ENCODE measurements at places on chromosomes 7 and 10.

DNA sequence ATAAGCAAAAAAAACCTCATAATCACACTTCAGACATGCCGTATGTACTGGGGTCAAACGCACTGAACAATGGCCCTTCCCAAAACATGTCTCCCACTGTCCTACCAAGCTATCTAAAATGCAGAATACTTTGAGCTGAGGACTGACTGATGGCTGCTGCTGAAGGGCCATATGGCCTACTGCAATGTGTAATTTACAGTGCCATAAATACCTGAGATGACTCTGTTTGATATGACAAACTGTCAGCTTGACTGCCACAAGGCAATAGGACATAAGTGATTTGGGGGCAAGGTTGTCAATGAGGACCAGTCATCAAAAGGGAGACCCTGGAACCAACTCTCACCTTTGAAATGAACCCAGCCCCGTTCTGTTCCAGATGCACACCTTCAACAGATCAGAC lies 187.4 kb upstream of the FRMD4A start:
- no peak for DNase-seq

DNA sequence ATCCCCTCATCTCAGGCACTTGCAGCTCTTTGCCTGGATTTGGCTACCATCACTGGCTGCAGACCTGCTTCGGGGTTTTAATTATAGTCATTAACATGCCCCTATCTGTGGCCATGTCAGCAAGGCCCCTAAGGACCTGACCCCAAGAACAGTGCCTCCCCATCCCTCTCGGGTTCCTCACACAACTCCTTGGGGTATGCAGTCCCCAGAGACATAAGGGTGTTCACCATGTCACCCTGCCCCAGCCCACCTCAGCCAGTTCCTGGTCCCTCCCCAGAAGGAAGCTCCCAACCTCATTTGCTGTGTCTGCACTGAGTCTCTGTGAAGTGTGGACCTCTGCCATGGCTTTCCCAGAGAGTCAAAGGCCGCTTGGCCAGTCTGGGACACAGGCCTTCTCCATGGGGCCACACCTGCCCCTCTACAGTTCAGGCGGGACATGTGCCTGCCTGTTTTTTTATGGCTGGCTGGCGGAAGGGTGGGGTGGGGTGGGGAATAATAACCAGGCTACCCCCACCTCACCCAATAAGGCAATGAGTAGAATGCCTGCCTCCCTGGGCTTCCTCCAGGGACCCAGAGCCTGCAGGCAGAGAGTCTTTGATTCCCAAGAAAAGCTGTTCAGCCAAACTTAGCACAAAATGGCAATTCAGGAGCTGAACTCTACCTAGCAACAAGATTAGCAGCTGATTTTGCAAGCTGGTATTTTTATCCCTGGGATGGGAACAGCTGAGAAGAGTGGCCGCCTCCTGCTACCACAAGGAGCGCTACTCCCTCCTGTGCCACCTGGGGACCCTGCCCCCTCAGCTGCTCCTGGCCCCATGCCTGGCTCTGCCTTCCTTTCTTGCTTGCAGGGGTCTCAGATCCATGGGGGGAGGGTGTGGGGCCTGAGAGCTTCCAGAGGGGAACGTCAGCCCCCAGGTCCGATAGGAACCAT lies 23.7 kb upstream of the CAMK2B start:
- DNase-seq: no peak

DNA sequence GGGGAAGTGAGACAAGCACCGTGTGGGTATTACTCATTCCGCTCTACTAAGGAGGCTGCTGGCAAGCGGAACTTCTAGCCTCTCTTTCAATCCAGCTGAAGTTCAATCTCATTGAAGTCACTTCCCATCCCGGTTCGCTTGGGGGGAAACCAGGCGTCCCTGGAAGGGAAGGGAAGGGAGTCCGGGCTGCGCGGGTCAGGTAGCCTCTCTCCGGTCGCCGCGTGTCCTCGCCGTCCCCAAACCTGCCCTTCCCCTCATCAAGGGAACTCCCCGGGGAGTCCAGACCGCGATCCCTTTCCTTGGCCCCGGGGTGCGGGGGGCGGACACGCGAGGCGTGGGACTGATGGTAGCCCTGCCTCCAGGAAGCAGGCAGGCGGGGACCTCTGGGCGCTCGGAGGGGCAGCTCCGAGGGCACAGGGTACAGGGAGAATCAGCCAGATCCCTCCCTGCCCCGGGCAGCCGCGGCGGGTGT lies 598 bp upstream of the ZEB1 start:
- DNase-seq: no peak

DNA sequence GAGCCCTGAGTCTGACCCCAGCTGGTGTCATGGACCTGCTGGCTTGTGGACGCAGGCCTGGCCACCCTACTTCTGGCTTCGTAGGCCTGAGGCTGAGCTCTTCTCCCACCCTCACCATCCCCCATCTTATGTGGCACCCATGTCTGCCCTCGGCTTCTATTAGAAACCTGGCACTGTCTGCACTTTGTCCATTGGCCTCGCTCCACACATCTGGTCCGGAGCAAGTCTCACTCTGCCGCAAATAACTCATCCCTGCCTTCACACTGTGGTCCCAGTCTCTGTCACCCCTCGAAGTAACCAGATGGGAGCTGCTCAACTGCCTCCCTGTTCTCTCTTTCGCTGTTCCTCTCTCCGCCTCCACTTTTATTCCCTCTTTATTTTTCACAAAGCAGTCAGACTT lies 78.6 kb downstream of the TRRAP start:
- DNase-seq: no peak

GRCh38 chr10:16779384-16779915 lies 37.8 kb downstream of the RSU1 start:
- no peak for DNase-seq

DNA sequence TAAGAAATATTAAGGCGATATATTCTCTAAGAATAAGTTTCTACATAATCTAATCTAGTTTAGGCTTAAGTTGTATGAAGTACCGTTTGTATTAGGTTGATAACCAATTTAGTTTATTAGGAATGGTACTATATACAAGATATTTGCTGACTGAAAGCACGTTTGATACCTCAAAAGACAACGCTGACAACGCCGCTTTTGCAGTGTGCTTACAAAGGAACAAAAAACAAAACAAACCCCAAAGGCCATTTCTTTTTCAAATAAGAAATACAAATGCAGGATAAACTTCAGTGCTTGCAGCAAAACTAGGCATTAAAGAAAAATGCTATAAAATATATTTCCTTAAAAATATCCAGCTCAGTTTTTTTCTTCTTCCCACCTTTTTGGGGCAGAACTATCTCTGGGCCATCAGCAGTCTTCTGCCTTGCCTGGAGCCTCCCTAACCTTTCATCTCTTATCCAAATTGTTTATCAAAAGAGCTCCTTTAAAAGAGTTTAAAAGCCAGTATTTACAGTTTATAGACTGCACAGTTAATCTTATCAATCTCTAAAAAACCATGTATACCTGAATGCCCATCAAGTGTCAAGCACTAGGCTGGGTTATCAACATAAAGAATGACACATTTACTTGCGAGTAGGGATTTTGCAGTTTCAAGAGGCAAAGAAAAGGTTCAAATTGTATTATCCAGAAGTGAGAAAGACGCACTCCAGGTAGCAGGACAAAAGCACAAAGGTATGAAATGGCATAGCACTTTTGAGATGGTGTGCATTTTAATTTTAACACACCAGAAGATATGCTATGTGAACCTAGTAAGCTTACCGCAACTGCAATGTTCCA lies 4.1 kb upstream of the KMT2E start:
- DNase-seq: no peak

DNA sequence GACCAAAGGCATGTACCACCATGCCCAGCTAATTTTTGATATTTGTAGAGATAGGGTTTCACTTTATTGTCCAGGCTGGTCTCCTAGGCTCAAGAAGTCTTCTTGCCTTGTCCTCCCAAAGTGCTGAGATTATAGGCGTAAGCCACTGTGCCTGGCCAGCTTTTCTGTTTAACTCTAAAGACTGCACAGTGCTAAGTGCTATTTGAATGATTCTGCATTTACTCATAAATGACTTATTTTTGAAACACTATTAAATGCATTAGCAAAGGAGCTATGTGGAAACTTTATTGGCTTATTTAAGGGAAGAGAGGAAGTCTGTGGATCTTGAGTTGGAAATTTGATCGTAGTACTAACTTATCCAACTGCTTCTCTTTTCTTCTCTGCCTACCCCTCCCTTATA lies 89.1 kb downstream of the NT5C2 start:
- DNase-seq: no peak

- DNase-seq: no peak
Observed at GRCh38 chr10:64175271-64175962, 654.2 kb downstream of the REEP3 start.

DNA sequence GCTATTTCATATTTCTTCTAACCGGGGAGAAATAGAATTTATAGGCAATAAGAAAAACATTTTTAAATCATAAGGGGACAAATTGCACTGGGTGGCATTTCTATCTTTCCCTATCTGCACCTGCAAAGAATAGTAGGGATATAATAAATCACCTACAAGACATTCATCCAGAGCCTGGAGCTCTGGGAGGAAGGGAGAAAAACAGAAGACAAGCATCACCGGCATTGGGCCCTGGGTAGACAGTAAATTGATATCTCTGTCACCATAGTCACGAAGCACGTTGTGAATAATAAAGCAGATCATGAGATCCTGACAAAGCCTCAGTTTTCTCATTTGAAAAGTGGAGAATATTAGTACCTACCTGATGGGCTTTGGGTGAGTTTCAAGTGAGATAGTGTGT lies 685.6 kb downstream of the XPNPEP1 start:
- no peak for DNase-seq

- DNase-seq: no peak
Observed at GRCh38 chr7:16967300-16967811, 85.6 kb upstream of the AGR3 start.

DNA sequence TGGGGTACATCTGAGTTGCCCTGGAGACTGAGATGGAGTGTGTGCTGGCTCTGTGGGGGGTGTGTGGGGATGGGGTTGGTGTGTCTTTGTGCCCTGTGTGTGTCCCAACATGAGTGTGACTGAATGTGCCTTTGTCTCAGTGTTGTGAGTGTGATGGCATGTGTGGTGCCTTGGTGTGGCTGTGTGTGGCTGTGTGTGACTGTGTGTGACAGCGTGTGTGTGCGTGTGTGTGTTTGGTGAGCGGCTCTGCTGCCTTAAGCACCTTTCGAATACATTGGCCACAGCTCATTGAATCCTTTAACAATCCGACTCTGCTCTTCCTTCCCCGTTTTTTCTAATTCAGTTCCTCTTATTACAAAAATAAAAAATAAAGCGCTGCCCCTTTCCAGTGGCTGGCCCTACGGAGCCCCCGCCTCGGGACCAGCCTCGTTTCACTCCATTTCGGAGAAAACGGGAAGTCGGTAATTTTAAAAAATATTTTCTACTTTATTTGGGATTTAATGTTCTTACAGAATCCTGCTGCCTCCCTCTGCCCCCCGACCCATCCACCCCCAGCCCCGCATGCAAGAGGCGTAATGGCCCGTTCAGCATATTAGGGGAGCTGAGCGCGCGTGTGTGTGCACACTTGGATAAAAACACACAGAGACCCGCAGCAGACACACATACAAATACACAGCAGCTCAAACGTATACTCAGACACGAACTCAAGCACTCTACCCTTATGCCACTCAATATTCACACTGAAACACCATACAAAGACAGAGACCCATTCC lies 35.5 kb downstream of the HIF1AN start:
- DNase-seq: no peak

GRCh38 chr10:54469587-54470323 lies 331.3 kb downstream of the PCDH15 start:
- no peak for DNase-seq

- DNase-seq: no peak
Observed at GRCh38 chr7:106218546-106218945, 66.2 kb downstream of the NAMPT start.

DNA sequence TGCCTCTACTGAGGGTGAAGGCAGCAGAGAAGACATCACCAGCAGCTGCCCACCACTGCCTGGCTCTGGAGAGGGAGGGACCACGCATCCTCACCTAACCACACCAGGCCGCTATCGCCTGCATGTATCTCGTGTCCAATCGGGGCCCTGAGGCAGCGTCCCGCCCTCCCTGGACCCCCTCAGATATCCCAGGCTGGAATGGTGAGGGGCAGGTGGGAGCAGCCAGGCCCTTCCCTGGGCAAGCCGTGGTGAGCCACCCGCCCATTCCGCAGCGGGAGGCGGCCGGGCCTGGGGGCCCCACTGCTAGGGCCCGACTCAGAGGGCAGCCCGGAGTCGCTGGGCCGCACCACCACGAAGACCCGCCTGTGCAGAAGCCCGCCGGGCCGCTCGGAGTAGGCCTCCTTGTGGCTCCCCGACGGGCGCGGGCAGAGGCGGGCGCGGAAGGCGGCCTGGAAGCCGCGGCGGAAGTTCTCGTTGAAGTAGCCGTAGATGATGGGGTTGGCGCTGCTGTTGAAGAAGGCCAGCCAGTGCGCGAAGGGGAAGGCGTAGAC lies 21.6 kb upstream of the PPA1 start:
- no peak for DNase-seq

Measured in HS-27A (cell line).